ENCODE measurements at places on chromosomes 4 and X. TPM values are rescaled to one million over a fixed set of nuclear protein-coding genes. Genes with fewer than 3 reads are reported as not detected.

Gene FGF13
- polyA plus RNA-seq: 25.9 TPM

- DNase-seq: no peak
Observed at GRCh38 chr4:185730387-185730786, 81.6 kb downstream of the SORBS2 start.

GRCh38 chrX:53930515-53931380, 113.5 kb downstream of the PHF8 start:
- DNase-seq: no peak

DNA sequence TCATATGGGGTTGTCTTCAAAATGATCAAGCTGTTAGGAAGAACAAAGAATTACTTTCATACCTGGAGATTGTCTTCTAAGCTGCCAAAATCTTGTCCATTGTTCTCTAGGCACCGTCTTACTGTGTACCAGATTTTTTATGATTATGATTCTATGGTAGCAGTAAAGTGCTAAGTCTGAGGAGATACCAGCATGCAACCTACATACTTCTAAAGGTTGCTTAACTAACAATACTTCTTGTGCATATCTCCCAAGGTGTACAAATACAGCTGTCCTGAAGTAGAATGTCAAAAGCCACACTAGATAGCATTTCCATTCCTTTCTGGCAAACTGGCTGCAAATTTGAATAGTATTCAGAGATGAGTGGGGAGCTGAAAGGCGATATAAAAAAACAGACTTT, 62.6 kb upstream of the FBXW7 start:
- no peak for DNase-seq

GRCh38 chrX:14832586-14832985, 40.3 kb downstream of the FANCB start:
- DNase-seq: no peak

Gene APLN
- 8.3 TPM for polyA plus RNA-seq

- no peak for DNase-seq
Observed at GRCh38 chrX:139738581-139738980, 30.6 kb upstream of the MCF2 start.

- no peak for DNase-seq
Observed at GRCh38 chr4:189804894-189805293, 135.8 kb upstream of the FRG1 start.

Gene SHROOM2
- 17.8 TPM for polyA plus RNA-seq

Gene CXorf49
- polyA plus RNA-seq: not detected

DNA sequence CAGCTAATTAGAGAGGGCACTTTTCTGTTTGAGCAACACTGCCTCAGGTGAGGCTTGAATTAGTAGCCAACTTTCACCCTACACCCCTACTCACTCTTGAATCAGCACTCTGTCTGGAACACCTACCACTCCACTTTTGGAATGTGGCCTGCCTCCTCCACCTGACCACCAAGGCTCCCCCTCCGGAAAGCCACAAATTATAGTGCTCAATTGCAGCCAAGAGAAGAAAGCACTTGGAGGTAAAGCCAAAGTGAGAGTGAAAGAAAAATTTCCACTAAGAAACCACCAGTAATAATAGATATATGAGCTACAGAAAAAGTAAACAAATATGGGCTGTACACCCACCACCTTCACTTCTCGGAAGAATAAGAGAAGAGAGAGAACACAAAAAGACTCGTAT, 41.1 kb downstream of the PPP3CA start:
- DNase-seq: no peak

- DNase-seq: no peak
Observed at GRCh38 chrX:17527135-17527701, 152.2 kb downstream of the NHS start.

DNA sequence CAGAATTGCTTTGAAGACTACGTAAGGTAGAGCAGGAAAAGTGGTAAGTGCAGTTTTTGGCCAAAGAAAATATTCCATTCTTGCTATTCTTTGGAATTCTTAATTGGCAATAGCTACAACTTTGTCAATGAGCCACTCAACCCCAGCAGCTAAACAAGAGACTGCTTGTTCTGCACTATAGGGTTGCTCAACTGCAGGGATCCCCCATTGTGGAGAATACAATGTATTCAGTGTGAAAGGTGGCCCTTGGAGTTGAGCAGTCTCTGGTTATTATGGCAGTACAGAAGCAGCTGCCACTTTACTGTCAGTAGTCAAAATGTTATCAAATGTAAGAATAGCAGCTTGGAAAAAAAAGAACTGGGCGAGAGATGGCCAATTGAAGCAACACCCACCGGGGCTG, 808.7 kb downstream of the CENPC start:
- no peak for DNase-seq

DNA sequence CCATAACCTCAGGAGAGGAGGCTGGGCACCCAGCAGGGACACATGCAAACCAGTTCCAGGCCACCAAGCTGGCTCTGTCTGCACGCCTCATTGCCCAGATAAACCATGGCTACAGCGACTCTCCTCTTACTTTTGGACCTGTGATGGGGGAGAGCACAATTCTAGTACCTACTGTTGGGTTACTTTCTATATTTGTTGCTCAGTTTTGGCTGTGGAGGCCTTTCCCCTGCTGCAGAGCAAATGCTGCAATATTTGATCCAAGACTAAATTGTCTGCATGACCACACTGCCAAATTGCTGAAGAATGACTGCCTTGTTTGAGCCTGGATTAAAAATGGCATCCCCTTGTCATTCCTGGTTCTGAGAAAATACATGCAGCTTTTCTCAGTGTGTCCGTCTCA, 253.5 kb downstream of the ARHGAP10 start:
- DNase-seq: no peak

Gene NPY5R
- polyA plus RNA-seq: 5.6 TPM

GRCh38 chrX:47566841-47567240, 5.8 kb downstream of the ARAF start:
- no peak for DNase-seq

- no peak for DNase-seq
Observed at GRCh38 chrX:6383488-6383887, 151.4 kb downstream of the VCX3A start.

DNA sequence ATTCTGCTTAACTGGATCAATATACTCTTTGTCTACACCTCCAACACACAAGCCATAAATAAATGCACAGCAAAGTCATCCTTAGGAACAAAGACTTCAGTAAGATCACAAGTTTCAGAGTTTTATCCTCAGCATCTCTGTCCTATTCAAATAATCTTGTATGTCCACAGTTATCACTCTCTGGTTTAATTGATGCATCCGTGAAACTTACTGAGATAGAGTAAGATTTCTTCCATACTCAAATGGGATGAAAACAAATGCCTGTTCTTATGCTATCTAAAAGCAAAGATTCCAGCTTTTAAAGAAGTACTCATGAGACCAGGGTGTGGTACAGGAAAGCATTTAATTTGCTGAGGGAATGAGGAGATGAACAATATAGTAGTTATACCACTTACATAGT, 184.6 kb upstream of the SLC7A11 start:
- no peak for DNase-seq
